ENCODE measurements at places on chromosomes 3 and 15.

DNA sequence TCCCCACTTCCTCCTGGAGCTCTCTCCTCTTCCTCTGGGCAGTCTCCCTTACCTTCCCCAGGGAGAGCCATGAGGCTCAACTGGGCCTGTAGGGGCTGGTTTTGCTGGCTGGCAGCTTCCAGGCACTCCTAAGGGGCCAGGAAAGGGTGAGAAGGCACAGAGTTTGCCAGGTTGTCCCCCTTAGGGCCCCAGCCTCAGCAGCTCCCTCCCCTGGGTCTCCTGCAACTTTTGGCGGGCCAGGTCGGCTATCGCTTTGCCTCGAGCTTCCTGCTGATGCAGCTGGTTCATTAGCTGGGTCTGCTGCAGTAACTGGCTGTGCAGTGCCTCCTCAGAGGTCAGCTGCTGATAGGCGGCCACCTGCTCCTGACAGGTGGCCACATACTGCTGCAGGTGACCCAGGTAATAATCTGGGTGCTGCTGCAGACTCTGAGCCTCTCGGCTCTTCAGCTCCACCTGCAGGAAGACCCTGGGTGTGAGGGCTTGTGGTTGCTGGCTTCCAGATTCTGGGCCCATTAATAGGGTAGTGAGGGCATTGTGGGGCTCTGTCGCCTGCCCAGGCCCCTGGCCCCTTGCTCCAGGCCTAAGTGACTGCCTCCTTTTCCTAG lies 29.7 kb upstream of the OR4F6 start:
- no peak for DNase-seq

DNA sequence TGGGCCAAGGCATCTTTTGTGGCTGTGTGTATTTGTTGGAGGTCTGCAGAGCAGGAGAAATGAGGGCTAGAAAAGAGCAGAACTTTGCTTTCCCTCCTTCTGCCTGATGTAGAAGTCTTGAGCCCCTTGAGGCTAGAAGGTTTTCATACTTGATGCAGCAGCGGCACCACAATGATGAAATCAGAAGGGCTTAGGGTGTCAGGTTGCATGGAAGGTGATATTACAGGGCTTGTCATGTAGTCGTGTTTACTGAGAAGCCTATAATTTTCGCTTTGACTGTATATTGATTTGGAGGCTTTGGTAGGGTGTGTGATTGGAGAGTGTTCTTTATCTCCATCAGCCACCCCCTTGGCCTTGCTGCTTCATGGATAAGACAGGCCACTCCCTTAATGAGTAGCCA lies 339.8 kb downstream of the THSD4 start:
- DNase-seq, result no peak

- DNase-seq, result peak; percentile 74
Measured at GRCh38 chr3:183439515-183439914, 11.1 kb upstream of the MCF2L2 start.

GRCh38 chr3:177352424-177352823 lies 155.1 kb upstream of the TBL1XR1 start:
- DNase-seq, result no peak

GRCh38 chr3:58352626-58353025 lies 19.9 kb downstream of the PXK start:
- no peak for DNase-seq

GRCh38 chr3:126056681-126057500 lies 27.0 kb downstream of the SLC41A3 start:
- DNase-seq, result no peak

GRCh38 chr3:130755666-130756065 lies 9.0 kb upstream of the PIK3R4 start:
- DNase-seq, result no peak

DNA sequence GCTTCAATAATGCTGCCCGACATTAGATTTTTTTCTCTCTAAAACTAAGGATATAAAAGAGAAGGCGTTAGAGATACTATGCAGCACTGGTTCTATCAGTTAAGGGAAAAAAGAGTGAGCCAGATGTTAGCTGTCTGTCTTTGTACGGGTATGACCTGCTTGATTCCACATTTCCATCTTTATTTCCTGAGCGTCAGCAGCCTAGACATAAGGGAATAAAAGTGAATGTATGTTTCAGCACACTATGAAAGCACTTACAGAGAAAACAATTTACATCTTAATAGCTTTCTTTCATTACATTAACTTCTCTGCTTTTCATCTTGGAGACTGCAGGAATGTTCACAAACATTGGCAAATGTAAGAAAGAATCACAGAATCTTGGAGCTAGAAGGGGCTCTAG lies 319.3 kb downstream of the CTNNB1 start:
- DNase-seq, result no peak

GRCh38 chr3:128289534-128289933 lies 136.3 kb downstream of the EEFSEC start:
- DNase-seq, result no peak

DNA sequence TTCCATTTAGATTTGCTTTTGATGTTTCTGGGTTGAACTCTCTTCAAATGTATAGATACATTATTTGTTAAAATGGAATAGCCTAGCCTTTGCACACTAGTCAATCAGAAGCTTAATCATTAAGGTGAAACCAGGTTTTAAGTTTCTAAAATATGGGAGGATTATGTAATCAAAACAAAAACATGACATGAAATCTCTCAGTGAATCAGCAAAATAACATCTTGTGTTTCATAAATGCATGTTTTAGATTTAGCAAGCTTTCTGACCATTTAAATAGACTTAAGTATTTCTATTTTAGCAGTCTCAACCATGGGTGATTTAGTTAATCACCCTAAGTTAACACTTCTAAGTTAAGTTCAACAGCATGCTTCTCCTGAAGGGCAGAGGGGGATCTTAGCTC lies 11.3 kb downstream of the GTF2E1 start:
- no peak for DNase-seq

Measured in NCI-H2081 treated with DMSO at 0.1 percent for 48 hours (cell line).